H9 (cell line): ENCODE measurements at places on chromosomes 3 and 15. TPM values are rescaled to one million over a fixed set of nuclear protein-coding genes. Genes with fewer than 3 reads are reported as not detected.

The CEMIP gene
- total RNA-seq: 0.09 and 0.26 TPM in 2 replicates

DNA sequence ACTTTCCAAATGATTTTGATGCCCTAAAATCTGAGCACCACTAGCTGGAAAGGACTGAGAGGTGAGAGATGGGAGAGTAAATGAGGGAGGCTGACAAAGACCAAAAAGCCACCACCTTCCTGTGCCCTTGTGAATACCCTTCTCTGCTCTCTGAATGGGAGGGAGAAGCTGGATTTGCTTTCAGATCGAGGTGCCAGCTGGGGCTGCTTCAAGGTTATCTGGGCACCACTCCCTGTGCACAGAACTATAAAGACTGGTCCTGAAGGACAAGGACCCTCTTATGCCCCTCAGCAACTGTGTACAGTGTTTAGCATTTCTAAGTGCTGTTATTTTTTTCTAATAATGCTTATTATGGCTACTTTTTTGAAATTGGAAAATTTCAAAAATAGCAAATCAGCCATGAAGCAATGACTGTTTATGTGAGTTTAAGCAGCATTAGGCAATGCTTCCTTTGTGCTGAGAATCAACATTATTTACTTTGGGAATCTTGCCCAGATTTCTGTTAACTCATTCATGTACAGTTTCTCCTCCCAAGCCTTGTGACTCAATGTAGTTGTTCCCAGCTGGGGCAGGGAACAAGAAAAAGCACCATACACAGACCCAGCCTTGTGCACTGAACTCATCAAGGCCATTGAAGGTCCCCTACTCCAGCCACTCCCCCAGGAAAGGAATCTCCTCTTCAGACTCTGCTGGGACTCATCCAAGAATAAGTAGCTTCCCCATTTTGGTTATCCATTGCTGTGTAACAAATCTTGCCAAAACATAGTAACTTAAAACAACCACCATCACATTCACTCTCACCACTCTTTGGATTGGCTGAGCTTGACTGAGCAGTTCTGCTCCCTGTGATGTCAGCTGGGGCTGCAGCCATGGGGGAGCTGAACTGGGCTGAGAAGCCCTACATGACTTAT lies 37.3 kb upstream of the CDV3 start:
- no peaks in the 10 kb centered on the region for H3K27me3 ChIP-seq
- no peaks in the 10 kb centered on the region for H3K4me1 ChIP-seq
- no peak overlapping the region for H3K27ac ChIP-seq
- DNase-seq: no peak
- no peaks in the 10 kb centered on the region for H3K36me3 ChIP-seq
- no peak overlapping the region for H3K4me3 ChIP-seq

DNA sequence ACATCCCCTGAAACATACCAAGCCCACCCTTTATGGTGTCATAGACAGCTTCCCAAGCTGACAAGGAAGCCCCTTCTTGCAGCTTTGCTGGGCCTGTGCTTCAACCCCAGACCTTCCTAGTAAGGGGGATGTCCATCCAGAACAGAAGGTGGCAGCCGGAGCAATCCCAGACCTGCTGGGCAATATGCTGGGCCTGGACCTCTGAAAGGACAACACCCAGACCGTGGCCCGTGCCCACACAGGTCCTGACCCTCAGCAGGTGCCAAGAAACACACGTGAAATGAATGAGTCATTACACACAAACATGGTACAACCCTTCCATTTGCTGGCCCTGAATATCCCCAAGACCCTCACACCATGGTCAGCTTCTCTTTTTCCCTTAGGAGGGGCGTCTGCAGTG lies 19.8 kb upstream of the VILL start:
- H3K4me1 ChIP-seq: no peaks in the 10 kb centered on the region
- no peak overlapping the region for H3K27ac ChIP-seq
- no peaks in the 10 kb centered on the region for H3K27me3 ChIP-seq
- no peak for DNase-seq
- peaks cover 3% of the 10 kb centered on the region for H3K36me3 ChIP-seq
- H3K4me3 ChIP-seq: no peak overlapping the region

- DNase-seq: no peak
- no peaks in the 10 kb centered on the region for H3K4me1 ChIP-seq
- no peak overlapping the region for H3K4me3 ChIP-seq
- no peaks in the 10 kb centered on the region for H3K27me3 ChIP-seq
Measured at GRCh38 chr3:133701435-133702358, 40.0 kb upstream of the TOPBP1 start.

- H3K27me3 ChIP-seq: no peaks in the 10 kb centered on the region
- no peaks in the 10 kb centered on the region; the same call in 1 of the 2 replicates for H3K4me1 ChIP-seq
Measured at GRCh38 chr15:30956216-30957124, 35.0 kb downstream of the MTMR10 start.

GRCh38 chr3:172931746-172932285 lies 181.3 kb downstream of the ECT2 start:
- no peak overlapping the region for H3K27ac ChIP-seq
- H3K27me3 ChIP-seq: no peaks in the 10 kb centered on the region
- no peak for DNase-seq
- no peak overlapping the region for H3K4me3 ChIP-seq
- no peaks in the 10 kb centered on the region for H3K4me1 ChIP-seq

GRCh38 chr3:35597490-35597889 lies 41.8 kb upstream of the ARPP21 start:
- no peaks in the 10 kb centered on the region; the same call in 1 of the 2 replicates for H3K4me1 ChIP-seq
- H3K36me3 ChIP-seq: no peaks in the 10 kb centered on the region
- no peak overlapping the region for H3K27ac ChIP-seq
- no peak overlapping the region for H3K4me3 ChIP-seq
- no peaks in the 10 kb centered on the region for H3K27me3 ChIP-seq

GRCh38 chr3:155411500-155412223 lies 118.2 kb upstream of the STRIT1 start:
- H3K27me3 ChIP-seq: no peaks in the 10 kb centered on the region
- no peaks in the 10 kb centered on the region for H3K4me1 ChIP-seq
- no peaks in the 10 kb centered on the region for H3K36me3 ChIP-seq
- DNase-seq: no peak

GRCh38 chr3:121274411-121274810 lies 271.4 kb downstream of the POLQ start:
- H3K27ac ChIP-seq: no peak overlapping the region
- DNase-seq: no peak
- no peaks in the 10 kb centered on the region for H3K36me3 ChIP-seq
- H3K27me3 ChIP-seq: no peaks in the 10 kb centered on the region
- no peak overlapping the region for H3K4me3 ChIP-seq

DNA sequence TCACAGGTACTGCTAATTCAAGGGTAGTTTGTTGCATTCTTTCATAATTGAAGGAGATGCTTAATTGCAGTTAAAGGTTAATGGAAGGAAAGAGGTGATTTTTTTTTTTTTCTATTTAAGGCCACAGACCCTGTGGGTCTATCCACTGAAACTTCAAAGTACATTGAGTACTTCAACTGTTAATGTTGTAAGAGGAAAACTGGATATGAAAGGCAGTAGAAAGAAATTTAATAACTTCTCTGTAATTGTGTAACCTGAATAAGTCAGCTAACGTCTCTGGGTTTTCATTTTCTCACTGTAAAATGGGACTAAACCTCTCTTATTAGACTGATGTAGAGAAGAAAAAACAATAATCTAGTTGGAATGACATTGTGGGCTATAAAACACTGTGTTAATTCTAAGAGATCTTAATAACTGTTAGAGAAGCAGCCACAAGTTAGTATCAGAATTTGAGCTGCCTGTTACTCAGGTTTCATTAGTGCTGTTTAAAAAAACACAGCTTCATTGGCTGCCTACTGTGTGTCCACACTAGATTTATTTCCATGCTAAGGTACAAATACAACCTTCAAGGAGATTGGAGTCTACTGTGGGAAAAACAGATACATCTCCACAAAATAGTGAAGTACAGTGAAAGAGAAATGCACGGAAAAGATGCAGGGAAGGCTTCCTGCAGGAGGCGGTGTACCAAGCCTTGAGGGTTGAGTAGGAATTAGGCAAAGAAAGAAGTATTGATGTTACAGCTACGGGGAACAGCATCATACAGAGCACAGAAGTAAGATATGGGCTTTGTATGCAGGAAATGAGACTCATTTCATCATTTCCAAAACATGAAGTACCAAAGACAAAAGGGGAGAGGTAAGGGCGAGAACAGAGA lies 483.6 kb downstream of the TAFA4 start:
- H3K4me3 ChIP-seq: no peak overlapping the region
- no peaks in the 10 kb centered on the region for H3K27me3 ChIP-seq
- no peaks in the 10 kb centered on the region for H3K4me1 ChIP-seq
- H3K27ac ChIP-seq: no peak overlapping the region
- DNase-seq: no peak

GRCh38 chr3:123652342-123652984 lies 67.6 kb upstream of the HACD2 start:
- DNase-seq: peak; percentile 84
- no peaks in the 10 kb centered on the region for H3K27me3 ChIP-seq
- no peak overlapping the region for H3K27ac ChIP-seq

GRCh38 chr3:128804017-128804810 lies 75.2 kb upstream of the ACAD9 start:
- DNase-seq: no peak
- no peak overlapping the region for H3K4me3 ChIP-seq
- H3K4me1 ChIP-seq: no peaks in the 10 kb centered on the region
- H3K36me3 ChIP-seq: peaks cover 32% of the 10 kb centered on the region; the same call in 2 of the 3 replicates
- H3K27ac ChIP-seq: no peak overlapping the region

- H3K27me3 ChIP-seq: no peaks in the 10 kb centered on the region
- peaks cover 2% of the 10 kb centered on the region; the same call in 1 of the 2 replicates for H3K4me1 ChIP-seq
- H3K27ac ChIP-seq: no peak overlapping the region
- no peak overlapping the region for H3K4me3 ChIP-seq
- no peak for DNase-seq
Measured at GRCh38 chr15:101025501-101025885, 106.3 kb downstream of the LRRK1 start.

- H3K4me3 ChIP-seq: no peak overlapping the region
- no peaks in the 10 kb centered on the region for H3K36me3 ChIP-seq
- no peaks in the 10 kb centered on the region for H3K4me1 ChIP-seq
- H3K27ac ChIP-seq: no peak overlapping the region
Measured at GRCh38 chr3:143314251-143315093, 194.9 kb downstream of the CHST2 start.
